ENCODE measurements at places on chromosomes 6 and 20.
A peak's percentile ranks its signal among the peaks of the same experiment; 100 is the strongest.

GRCh38 chr20:56572172-56572571 is 39.1 kb downstream of the FAM209B start:
- no peaks in the 10 kb centered on the region for H3K36me3 ChIP-seq
- DNase-seq = no peak
- no peaks in the 10 kb centered on the region for H3K4me1 ChIP-seq
- H3K4me3 ChIP-seq = no peak overlapping the region

GRCh38 chr20:50450493-50450826 is 59.7 kb upstream of the PTPN1 start:
- H3K36me3 ChIP-seq = no peaks in the 10 kb centered on the region
- peaks cover 12% of the 10 kb centered on the region for H3K4me1 ChIP-seq
- peak overlapping the region; percentile 4 for H3K27ac ChIP-seq
- DNase-seq = no peak

DNA sequence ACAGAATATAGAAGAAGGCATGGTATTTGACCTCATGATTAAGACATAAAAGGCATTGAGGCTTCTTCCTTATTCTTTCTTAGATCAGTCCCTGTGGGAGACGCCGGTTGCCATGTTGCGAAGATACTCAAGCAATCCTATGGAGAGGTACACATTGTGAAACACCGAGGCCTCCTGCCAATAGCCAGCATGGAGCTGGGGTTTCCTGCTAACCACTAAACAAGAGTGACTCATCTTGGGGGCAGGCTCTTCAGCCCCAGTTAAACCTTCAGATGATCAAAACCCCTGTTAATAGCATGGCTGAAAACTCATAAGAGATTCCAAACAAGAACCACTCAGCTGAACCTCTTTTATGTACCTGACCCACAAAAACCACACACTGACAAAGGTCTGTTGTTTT is 478.8 kb downstream of the CD83 start:
- no peaks in the 10 kb centered on the region for H3K36me3 ChIP-seq
- H3K4me3 ChIP-seq = no peak overlapping the region
- no peaks in the 10 kb centered on the region for H3K4me1 ChIP-seq
- no peaks in the 10 kb centered on the region for H3K27me3 ChIP-seq
- peak; percentile 29 for DNase-seq
- H3K27ac ChIP-seq = no peak overlapping the region

GRCh38 chr6:157253699-157254098 is 69.6 kb downstream of the TMEM242 start:
- H3K4me3 ChIP-seq = no peak overlapping the region
- H3K27me3 ChIP-seq = peaks cover 4% of the 10 kb centered on the region
- no peaks in the 10 kb centered on the region for H3K4me1 ChIP-seq
- no peak overlapping the region for H3K27ac ChIP-seq
- no peaks in the 10 kb centered on the region for H3K36me3 ChIP-seq
